ENCODE measurements at places on chromosomes 12 and 14.

- DNase-seq, result no peak
Observed at GRCh38 chr12:102955926-102956737, 1.3 kb upstream of the ASCL1 start.

GRCh38 chr14:51210594-51210993, 29.5 kb upstream of the TMX1 start:
- DNase-seq, result no peak

- DNase-seq, result no peak
Observed at GRCh38 chr14:85172290-85172689, 357.7 kb upstream of the FLRT2 start.

DNA sequence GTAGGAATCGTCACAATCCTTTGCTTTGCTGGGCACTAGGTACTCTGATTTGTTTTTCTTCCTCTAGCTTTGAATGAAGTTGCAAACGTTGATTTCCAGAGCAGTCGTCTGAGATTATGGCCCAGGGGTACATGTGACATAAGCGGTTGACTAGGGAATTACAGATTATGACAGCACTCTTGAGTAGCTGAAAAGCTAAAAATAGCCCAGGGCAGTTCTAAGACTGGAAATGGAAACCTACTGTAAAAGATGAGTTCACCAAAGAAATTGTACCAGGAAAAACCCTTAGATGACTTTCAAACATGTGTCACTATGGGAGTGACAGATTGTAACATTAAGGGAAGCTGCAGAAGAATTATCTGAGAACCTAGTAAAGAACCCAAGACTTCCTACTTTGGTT, 108.5 kb downstream of the ANO6 start:
- DNase-seq, result no peak

DNA sequence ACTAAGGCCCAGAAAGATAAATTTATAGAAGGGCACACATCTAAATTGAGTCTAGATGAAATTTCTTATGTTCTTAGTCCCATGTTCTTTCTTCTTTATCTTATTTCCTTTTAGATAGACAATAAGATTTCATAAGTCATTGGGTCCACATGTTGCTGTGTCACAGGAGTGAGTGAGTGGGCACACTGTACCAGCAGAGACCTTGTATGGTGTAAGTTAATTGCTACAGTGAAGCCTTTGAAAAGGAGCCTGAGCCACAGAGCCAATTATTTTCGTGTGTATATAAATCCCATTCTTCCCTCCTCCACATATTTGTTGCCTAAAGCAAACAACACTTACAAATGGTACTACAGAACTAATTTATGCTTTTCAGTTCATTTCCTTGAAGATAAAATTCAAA, 79.1 kb downstream of the GRIP1 start:
- DNase-seq, result no peak

DNA sequence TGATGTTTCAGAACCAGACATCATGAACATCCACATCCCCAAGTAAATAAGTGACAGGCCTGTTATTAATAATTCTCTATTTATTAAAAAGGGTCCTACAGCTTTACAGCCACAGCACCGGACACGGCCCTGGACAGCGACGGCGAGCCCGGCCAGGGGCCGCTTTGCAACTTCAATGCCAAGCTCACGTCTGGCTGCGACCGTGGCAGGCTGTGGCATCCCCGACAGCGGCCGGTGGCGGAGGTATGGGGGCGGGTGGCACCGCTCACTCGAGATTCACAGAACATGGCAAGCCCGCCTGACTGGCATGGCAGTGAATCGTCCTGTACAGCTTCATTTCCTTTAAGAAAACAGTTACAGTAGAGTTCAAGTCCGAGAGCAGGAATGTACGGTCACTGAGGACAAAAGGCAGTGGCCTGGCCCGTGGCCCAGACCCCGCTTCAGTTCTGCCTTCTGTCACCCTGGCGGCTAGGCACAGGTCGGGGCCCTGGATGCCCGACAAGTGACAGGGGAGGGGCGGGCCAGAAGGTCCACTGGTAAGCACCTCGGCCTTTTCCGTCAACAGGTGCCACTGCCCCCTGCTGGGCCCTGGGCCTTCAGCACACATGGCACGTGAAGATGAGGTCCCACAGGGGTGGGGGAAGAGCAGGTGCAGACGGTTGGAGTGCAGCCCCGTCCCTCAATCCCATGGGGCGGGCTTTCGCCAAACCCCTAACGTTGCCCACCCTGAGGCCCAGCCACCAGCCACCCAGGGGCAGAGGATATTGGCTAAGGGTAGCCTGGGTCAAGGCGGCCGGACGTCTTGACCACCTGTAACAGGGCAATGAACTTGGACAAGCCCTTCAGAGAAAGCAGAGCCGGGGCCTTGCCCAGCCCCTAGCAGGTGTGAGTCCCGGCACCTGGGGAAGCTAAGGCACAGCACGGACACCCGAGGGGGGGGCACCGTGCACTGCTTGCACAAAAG, 30.3 kb downstream of the HIP1R start:
- DNase-seq, result no peak

GRCh38 chr12:6980740-6981139, 10.0 kb downstream of the EMG1 start:
- DNase-seq, result no peak

GRCh38 chr12:117882181-117882580, 86.6 kb downstream of the KSR2 start:
- no peak for DNase-seq

DNA sequence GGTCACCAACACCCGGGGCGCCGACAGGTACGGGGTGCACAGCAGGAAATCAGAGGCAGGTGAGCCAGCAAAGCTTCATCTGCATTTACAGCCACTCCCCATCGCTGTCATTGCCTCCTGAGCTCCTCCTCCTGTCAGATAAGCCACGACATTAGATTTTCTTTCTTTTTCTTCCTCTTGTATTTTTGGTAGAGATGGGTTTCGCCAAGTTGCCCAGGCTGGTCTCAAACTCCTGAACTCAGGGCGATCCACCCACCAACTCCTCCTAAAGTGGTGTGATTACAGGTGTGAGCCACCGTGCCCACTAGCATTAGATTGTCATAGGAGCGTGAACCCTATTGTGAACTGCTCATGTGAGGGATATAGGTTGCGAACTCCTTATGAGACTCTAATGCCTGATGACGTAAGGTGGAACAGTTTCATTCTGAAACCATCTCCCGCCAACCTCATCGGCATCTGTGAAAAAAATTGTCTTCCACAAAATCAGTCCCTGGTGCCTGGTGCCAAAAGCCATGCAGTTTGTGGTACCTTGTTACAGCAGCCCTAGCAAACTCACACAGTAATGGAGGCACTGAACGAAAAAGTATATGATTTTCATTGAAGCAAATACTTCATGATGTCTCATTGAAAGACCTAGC, 1.5 kb downstream of the STYK1 start:
- DNase-seq, result peak; percentile 9

GRCh38 chr14:49420201-49420600, 166.0 kb downstream of the RPS29 start:
- no peak for DNase-seq

- no peak for DNase-seq
Observed at GRCh38 chr12:8033153-8034044, 883 bp downstream of the FOXJ2 start.

GRCh38 chr14:22945642-22946041, 11.2 kb downstream of the HAUS4 start:
- DNase-seq, result no peak

DNA sequence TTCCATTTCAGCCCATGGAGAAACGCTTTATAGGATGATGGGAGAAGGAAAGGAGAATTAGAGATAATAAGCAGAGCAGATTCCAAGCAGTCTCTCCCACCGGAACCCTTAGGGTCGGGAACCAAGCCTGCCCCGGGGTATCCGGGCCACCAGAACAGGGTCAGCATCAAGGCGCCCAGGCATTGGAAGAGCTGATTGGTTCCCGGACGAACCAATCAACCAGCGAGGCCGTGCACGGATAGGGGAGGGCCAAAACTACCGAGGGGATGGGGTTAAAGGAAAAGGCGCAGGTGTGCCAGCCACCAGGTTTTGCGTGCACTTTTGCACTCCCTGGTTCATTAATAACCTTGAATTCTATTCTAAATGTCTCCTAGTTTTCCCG, 1.7 kb downstream of the PPM1H start:
- DNase-seq, result no peak

GRCh38 chr14:37637341-37637740, 41.9 kb downstream of the TTC6 start:
- DNase-seq, result no peak

- no peak for DNase-seq
Observed at GRCh38 chr14:52783206-52783605, 8.2 kb downstream of the GNPNAT1 start.

GRCh38 chr12:9335867-9336266, 127.7 kb upstream of the PZP start:
- DNase-seq, result no peak

- no peak for DNase-seq
Observed at GRCh38 chr12:26704684-26705460, 128.1 kb downstream of the ITPR2 start.

- DNase-seq, result no peak
Observed at GRCh38 chr12:43349863-43350262, 202.1 kb downstream of the ADAMTS20 start.

GRCh38 chr14:68173227-68173972, 353.8 kb downstream of the RAD51B start:
- DNase-seq, result no peak

DNA sequence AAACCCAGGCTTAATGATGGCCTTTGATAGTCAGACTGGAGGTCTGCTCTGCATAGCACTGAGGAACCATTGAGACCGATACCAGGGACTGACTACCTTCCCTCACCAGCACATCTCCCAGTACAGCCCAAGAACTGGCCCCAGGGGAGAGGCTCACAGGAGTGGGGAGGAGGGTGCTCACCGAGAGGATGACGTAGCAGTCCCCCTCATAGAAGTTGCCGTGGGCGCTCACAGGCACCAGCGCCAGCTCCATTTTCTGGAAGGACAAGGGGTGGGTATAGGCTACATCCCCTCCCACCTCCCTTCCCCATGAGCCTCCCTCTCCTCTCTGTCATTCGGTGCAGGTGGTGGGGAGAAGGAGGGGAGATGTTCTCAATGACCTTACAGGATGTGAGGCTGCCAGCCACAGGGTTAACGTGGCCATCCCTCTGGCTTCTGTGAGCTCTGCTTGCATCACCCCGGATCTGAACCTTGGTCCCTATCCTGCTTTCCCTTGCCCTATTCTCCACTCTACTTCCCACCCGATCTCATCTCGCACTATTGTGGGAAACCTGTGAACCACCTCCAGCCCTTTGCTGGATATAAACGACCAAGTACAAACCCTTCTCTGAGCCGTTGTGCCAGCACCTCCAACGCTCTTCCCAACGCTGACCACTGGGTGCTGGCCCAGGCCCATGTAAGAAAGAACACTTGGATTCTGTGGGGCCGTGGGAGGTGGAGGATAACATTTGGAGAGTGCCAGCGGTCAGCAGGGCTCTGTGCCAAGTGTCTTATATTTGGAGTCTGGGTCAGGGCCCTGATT, 4.4 kb downstream of the AVIL start:
- no peak for DNase-seq

- no peak for DNase-seq
Observed at GRCh38 chr12:99284161-99284560, 363.4 kb upstream of the GARIN6 start.

DNA sequence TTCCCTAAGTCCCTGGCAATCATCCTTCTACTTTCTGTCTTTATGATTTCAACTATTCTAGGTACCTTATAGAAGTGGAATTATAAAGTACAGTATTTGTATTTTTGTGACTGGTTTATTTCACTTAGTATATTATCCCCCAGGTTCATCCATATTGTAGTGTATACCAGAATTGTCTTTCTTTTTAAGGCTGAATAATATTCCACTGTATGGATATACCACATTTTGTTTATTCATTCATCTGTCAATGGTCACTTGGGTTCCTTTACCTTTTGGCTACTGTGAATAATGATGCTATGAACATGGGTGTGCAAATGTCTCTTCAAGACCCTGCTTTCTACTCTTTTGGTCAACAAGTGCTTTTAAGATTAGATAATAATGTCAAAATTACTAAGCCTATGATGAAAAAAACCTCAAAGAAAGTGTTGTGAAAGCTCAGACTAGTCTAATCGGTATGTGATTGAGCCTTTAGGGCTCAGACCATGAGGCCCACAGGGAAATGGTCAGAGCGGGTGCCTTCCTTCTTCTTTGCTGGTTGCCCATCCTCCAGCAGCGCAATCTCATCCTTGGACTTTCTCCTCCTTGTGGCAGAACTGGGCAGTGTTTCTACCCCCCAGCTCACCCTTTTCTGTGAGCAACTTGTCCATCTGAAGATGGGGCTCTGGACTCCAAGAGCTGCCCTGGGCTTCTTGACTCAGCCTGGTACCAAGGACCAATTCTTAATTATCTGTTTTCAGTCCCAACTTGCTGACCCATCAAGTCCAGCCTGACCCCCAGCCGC, 105.4 kb downstream of the TTC8 start:
- DNase-seq, result no peak

DNA sequence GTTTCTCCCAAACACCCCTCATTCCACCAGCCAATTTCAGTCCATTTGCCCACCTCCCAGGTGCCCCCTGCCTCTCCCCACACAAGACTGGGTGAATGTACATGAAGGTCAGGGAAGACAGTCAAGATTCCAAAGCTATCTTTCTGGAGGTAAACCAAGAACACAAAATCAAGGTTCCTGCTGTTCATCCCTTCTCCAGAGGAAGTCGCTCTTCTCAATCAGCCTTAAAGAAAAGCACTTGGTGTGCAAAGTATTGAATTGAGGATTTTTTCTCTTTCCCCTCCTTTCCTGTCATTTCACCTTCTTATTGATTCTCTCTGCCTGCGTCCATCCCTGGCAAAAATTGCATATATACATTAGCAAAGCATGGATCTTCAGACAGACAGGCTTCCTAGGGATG, 4.5 kb downstream of the GRIN2B start:
- DNase-seq, result no peak

DNA sequence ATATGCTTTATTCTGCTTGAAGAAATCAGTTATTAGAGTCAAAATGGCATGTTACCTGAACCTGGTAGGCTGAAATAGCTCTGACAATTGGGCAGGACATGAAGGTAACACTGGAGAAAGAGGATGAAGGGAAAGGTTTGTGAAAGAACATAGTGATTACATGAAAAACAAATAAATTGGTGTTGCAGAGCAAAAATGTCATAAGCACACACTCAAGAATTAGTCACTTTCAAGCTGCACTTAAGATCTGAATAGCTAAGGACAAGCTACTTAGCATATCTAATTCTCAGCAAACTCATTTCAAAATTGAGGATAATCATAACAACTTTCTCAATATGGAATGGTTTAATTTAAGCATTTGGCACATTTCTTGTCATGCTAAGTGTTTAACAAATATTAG, 1398.0 kb upstream of the FLRT2 start:
- no peak for DNase-seq

DNA sequence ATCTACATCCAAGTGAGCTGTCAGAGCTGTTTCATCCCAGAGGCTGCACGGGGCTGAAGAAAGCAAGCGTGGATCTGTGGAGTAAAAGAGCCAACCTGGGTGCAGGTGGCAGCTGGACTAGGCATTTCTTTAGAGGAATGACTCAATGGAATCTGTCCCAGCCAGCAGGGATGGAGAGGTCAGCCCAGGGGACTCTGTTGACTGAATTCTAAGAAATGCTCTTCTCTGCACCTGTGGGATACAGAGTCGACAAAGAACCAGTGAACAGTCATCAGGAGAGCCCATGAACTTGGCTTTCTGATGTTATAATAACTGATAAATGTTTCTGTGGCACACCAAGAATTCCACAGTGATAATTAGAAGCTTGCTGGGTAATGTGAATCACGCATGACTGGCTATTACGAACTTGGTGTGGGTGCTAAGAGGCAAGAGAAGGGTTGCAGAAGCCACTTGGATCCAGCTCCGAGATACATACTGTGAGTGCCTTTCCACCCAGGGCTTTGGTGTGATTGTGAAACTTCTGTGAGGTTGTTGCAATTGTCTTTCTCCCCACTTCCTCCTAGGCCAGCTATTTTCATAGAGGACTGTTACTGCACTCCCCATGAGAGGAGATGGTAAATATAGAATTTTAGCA, 16.2 kb downstream of the PYGL start:
- no peak for DNase-seq

All from stimulated activated CD8-positive, alpha-beta memory T cell treated with anti-CD3 and anti-CD28 coated beads, Interleukin-2, amount 100 ng/mL, for 1 hour (primary cell).